Kidney capillary endothelial cell (primary cell): ENCODE measurements at places on chromosomes 12 and 14.

DNA sequence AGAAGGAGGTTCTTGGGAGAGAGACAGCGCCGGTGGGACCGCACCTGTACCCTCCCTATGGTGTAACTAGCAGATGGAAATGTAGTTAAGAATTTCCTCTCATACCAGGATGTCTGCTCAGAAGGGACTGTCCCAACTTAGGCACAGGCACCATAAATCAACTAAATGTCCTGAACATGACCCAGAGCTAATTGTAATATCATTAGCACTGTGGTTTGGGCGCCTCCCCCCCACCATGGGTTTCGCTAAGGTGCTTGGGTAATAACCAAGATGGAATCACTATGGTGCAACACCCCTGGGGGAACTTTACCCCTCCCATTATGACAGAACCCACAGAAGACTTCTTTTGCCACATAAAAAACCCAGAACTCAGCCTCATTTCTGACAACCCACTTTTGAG, 15.9 kb downstream of the ZNF641 start:
- no peak for DNase-seq

GRCh38 chr12:111596985-111597830, 1.9 kb downstream of the ATXN2 start:
- peak; percentile 58 for DNase-seq

DNA sequence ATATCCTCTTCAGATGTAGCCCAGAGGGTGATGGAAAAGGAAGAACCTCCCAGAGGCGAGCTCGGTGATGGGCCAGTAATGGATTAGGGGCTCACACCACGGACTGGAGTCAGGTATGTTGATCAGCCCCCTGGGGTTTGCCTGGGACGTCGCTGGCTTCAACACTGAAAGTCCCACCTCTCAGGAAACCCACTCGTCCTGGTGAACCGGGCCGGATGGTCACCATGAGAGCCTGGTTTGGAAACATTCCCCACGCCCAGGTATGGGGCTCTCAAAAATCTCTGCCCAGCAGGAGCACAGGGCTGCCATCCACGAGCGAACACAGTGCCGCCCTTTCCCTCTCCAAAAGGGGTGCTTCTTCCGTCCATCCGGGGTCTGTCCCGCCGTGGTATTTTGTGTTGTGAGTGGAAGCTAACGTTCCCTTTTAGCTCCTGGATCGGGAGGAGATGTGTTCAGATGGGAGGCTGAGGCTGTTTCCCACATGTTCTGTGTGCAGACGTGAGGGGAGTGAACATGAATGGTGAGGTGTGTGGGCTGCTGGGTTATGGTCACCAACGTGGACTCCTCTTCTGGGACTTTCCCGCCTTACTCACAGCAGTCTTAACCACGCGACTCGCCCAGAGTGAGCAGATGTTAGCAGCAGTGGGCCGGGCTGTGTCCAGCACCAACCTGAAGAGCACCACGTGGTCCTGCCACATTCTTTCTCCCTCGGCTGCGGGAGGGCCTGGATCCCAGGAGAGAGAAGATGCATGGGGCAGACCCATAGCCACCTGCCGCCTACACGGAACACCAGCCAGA, 139.2 kb downstream of the KIF26A start:
- DNase-seq, result no peak

DNA sequence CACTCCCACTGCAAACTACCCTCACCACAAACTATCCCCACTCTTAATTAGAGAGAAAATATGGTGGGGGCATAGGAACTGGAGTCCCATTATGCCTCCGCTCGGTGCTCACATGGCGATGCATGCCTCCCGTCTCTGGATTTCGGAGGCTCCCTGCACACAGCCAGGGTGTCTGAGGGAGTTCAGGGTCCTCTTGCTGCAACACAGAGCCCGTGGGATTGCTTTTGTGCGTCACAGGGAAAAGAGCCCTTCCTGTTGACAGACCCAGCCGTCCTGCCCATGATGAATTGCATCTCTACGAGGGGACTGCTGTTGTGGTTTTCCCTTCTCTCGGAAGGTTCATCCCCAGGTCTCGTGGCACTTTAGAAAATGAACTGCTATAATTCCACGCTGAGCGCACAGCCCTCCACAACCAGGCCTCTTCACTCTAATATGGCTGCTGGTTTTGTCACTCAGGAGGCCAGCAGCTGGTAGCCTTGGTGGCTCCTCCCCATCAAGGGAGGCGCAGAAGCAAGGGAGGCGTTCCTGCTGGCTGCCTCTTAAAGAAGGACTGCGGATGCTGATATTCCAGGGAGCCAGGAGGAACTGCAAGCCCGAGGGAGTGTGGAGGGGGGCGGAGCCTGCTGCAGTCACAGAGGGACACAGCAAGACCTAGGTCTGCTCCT, 158.0 kb downstream of the KCNA5 start:
- DNase-seq, result peak; percentile 36
